ENCODE measurements at places on chromosomes 16 and 17.

DNA sequence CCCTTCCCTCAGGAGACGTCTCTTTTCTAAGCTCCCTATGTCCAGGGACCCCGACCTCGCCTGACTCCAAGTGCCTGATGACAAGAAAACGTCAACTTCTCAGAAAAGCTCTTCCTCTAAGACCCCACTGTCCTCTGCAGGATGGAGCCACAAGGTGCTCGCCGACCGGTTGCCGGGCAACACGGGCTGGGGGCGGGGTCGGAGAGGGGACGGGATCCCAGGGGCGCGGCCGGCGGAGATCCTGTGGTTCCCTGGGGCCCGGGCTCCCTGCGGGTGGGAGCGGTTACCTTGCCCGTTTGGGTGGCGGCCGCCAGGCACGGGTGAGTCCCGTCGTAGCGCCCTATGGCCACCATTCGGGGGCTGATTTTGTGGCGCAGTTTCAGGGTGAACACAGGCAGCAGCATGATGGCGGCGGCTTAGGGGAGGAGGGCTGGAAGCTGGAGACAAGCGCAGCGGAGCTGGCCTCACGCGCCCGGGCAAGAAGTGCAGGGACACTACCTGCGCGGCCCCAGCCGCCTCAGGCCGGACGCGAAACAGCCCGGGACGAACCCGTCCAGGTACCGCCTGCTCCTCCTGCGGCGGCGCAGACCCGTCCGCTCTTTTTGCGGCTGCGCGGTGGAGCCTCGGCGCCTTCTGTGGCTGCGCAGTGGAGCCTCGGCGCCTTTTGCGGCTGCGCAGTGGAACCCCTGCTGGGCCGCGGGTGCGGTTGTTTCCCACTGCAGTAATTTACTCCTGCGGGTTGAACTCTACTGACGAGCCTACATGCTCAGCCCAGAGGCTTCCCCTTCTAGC lies at the start of gene BBS2:
Gene BBS2 (minus strand): TSS at position 566 of the 792 bp plus-strand sequence. CDS start 162 bp downstream, at position 404.
- DNase-seq = peak; percentile 84

GRCh38 chr16:79329967-79330366 lies 270.6 kb downstream of the MAF start:
- no peak for DNase-seq

DNA sequence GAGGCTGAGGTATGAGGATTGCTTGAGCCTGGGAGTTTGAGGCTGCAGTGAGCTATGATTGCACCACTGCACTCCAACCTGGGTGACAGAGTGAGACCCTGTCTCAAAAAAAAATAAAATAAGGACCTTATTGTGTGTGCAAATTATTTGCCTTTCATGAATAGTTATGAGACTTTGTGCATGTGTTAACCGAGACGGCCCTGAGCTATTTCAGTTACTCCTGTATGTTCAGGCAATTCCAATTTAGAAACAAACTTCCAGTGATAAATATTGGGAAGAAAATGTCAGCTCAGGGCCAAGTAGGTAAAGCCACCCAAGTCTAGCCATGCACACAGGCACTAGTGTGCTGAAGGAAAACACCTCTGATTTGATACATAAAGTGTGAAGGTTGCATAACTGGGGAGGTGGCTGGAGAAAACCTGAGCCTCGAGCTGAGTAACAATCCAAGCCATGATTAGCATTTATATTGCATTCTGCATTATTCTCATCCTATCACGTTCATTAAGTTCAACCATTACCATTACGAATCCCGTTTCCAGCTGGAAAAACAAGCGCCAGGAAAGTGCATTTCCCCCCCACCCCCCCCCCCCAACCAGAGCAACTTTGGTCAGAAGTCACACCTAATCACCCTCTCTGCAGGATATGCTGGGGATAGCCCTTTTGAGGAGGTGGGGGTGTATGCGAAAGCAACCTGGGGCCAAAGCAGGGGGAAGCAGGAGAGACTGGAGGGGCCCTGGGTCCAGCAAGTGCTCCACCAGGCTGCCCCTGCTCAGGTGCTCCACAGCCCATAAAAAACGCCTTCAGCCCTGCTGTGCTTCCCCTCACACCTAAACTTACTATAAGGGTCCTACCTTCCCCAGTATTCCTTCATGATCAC lies 18.6 kb upstream of the ENDOV start:
- no peak for DNase-seq

DNA sequence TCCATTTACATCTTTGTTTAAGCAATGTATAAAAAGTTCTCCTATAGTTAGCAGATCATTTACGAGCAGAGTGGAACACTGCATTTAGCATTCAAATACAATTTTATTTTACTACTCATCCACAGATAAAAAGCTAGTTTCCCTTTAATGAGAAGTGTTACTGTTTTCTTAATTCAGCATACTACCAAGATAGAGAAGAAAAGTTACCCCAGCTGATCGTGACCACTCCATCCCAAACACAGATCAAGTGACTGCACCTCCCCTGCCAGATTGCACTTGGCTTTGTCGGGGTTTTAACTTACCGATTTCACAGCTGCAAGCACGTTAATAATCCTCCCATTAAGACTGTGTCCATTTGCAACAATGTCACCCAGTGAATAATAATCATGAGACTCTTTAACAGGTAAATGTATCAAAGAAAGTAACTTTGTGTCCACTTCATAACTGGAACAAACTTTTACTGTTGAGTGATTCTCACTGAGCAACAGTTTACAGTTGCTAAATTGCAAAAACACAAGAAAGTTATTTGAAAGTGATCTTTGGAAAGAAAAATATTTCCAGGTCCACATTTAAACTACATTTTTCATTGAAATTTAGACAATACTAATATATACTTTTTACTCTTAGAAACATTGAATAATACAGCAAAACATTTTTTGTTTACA lies 14.4 kb downstream of the MEIOB start:
- DNase-seq = no peak

- peak; percentile 93 for DNase-seq
Measured at GRCh38 chr16:4734730-4735535, 596 bp downstream of the DNAAF8 start.

DNA sequence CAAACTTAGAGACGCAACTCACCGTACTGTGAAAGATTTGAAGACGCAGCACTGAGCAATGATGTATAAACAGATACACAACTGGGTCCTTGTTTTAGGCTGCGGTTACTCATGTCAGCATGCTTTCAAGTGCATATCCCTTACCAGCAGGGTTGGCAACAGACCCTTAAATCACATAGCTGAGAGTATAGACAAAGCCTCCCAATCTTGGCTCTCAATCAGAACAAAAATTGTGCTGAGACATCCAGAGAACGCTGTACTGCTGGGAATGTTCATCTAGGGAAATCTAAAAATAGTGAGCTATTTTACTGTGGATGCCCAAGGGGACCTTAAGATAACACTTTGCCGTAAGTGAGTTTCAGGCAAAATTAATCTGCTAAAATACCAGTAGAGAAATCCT lies 84.4 kb upstream of the NUDT7 start:
- DNase-seq = no peak

DNA sequence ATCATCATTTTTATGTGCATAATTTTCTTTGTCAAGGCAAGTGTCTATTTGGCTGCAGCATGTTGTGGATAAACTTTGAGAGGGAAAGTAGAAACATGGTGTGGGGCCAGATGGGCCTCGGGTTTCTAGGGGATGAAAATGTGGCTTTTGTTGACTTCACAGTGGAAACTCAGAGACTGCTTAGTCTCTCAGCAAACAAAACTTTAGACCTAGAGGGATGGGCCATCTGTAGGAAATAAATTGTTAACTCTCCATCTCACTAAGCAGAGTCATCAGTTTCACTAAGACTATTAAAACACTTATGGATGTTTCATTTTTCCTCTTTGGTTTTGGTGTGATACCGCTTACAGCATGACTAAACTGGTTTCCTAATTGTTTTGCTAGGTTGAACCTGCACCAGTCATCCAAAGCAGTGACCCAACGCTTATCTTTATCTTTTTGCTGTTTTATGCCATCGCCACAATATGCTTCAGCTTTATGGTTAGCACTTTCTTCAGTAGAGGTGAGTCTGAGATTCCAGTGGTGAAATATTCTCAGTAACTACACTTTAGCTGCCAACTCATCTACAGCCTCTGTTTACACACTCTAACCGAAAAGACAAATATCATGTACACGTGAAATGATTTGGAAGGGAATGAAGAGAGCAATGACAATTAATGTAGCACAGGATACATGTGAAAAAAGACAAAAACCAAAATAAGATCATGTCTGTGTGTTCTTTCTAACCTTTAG lies 60.6 kb upstream of the CRYM start:
- DNase-seq = no peak

GRCh38 chr16:57862698-57863433 lies 60.6 kb upstream of the KIFC3 start:
- no peak for DNase-seq

DNA sequence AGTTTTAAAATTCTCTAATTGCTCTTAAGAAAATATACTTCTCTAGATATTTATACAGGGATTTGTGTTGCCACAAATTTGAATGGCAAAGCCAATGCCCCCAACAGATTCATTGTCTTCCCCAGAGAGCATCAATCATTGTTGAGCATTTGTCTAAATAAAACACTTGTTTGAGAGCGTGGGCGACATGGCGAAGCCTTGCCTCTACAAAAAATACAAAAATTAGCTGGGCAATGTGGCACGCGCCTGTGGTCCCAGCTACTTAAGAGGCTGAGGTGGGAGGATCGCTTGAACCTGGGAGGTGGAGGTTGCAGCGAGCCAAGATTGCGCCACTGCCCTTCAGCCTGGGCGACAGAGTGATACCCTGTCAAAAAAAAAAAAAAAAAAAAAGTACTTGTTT lies 13.4 kb upstream of the SRSF1 start:
- no peak for DNase-seq

DNA sequence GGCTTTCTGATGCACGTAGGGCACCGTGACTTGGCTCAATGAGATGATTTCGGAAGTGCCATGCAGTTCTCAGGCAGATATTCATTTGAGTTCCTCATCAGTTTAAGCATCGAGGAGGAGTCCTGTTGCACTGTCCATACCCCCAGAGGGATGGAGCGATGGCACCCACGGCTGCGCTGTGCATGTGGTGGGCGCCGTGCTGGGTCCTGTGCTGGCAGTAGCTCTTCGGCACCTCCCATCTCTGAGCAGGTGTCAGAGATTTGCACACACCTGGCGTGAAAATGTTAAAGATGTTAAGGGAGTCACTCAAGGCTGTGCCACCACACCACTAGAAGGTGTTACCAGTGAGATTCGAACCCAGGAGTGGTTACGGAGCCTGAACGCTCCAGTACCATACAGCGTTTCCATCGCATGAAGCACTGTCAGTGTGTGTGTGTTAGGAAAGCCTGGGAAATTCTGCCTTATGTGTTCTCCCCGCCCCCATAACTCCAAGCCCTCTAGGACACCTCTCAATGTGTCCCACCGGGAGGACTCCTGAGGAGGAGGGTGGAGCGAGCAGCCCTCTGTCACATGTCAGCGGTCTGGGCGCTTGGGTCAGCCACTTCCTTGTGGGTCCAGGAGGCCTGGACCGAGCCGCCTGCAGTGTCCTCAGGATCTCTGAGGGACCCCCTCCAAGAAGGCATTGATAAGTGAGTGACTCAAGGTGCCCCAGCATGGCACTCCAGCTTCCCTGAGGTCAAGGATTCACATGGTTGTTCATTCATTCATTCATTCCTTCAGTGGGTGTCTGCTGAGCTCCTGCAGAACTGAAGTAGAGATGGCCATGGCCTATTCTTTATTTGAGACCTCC lies 3.8 kb downstream of the MRC2 start:
- no peak for DNase-seq

- DNase-seq = no peak
Measured at GRCh38 chr17:19024101-19025078, 19.8 kb upstream of the FAM83G start.

DNA sequence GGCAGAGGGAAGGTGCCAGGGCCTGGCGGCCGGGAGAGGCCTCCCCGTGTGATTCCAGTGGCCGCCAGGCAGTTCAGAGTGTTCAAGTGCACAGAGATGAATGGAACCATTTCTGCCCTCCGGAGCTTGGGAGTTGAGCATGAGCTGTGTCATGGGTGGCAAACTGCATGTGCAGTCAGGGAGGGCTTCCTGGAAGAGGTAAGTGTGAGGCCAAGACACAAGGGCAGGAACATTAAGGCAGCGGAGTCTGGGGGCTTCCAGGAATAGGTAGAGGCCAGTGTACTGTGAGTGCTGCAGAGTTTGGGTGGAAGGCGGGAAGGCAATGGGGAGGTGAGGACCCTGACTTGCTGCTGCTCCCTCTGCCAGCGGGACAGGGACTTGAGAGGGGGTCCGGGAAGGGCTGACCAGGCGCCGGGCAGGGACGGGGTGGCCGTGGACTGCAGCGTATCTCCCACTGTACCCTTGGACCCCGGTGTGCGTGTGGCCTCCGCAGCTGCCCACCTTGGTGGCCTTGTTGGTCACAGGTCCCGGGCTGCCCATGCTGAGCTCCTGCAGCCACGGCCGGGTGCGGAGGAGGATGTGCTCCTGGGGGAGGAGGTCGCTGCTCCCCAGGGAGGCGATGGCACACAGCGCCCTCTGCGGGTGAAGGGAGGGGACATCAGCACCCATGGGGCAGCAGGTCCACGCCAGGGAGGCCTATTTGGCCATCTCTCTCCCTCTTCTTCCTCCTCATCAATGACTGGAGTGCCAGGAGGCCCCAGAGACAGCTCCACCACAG lies 7.5 kb upstream of the CEP131 start:
- no peak for DNase-seq

DNA sequence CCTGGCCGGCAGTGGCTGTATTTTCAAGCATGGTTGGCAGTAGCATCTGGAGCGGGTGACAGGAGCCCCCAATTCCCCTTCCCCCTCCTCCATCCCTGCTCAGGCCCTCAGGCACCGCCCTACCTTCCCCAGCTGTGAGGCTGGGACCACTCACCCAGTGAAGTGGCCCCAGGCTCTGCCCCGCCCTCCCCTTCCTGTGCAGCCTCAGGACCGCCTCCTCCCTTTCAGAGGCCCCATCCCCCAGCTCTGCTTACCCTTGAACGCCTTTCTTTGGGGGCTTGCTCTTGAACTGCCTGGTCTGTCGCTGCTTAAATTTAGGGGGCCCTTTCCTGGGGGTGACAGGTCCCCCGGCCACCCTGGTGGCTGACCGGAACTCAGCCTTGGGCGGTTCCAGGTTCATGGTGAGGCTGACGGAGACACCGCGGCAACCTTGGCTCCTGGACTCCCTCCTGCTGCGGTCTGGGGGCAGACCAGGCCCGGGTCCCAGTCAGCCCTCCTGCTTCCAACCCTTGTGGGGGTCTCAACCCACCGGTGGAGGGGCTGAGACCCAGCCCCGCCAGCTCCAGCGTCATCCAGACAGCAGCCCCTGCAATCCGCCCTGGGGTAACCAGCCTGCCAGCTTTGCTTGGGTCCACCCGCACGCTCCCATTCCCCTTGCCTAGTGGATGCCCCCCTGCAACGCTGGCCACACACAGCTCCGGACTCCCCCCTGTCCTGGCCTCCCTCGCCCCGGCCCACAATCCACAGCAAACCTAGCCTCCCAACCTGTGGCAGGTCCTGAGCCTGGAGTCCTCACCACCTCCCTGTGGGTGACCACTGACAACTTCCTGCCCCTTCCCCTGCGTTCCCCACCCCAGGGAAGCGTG lies 3.2 kb downstream of the PDE6G start:
- no peak for DNase-seq

GRCh38 chr17:42130310-42130936 lies 7.8 kb downstream of the HSPB9 start:
- DNase-seq = no peak
